Activated CD8-positive, alpha-beta T cell treated with anti-CD3 and anti-CD28 coated beads for 36 hours (primary cell): ENCODE measurements at places on chromosomes 1 and 21. TPM values are rescaled to one million over a fixed set of nuclear protein-coding genes. Genes with fewer than 3 reads are reported as not detected.

GRCh38 chr1:175633801-175634200 lies 109.6 kb downstream of the TNR start:
- H3K27ac ChIP-seq, result no peak overlapping the region
- no peaks in the 10 kb centered on the region for H3K4me1 ChIP-seq
- DNase-seq, result no peak
- peaks cover 4% of the 10 kb centered on the region for H3K27me3 ChIP-seq
- no peak overlapping the region for H3K4me3 ChIP-seq

- H3K27ac ChIP-seq, result peak overlapping the region; percentile 49
- H3K4me3 ChIP-seq, result no peak overlapping the region
- DNase-seq, result peak; percentile 24
- peaks cover 19% of the 10 kb centered on the region for H3K4me1 ChIP-seq
Observed at GRCh38 chr1:193141804-193142203, 20.0 kb downstream of the CDC73 start.

DNA sequence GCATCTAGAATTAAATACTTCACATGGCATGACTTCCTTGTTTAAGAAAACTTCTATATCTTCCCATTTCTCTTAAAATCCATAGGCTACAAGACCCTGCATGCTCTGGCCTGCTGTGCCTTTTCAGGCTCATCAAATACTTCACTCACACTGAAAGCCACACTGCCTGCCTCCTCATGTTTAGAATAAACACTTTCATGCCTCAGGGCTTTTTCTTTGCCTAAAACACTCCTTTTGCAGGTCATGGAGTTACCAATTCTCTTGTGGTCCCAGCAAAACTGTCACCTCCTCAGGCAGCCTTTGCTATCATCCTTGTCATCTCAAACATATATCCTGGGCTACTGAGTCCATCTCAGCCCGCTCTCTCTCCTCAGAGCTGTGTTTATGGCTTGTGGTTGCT lies 5.5 kb downstream of the SGIP1 start:
- no peak for DNase-seq
- H3K4me1 ChIP-seq, result no peaks in the 10 kb centered on the region
- H3K27me3 ChIP-seq, result peaks cover 12% of the 10 kb centered on the region
- H3K27ac ChIP-seq, result no peak overlapping the region

DNA sequence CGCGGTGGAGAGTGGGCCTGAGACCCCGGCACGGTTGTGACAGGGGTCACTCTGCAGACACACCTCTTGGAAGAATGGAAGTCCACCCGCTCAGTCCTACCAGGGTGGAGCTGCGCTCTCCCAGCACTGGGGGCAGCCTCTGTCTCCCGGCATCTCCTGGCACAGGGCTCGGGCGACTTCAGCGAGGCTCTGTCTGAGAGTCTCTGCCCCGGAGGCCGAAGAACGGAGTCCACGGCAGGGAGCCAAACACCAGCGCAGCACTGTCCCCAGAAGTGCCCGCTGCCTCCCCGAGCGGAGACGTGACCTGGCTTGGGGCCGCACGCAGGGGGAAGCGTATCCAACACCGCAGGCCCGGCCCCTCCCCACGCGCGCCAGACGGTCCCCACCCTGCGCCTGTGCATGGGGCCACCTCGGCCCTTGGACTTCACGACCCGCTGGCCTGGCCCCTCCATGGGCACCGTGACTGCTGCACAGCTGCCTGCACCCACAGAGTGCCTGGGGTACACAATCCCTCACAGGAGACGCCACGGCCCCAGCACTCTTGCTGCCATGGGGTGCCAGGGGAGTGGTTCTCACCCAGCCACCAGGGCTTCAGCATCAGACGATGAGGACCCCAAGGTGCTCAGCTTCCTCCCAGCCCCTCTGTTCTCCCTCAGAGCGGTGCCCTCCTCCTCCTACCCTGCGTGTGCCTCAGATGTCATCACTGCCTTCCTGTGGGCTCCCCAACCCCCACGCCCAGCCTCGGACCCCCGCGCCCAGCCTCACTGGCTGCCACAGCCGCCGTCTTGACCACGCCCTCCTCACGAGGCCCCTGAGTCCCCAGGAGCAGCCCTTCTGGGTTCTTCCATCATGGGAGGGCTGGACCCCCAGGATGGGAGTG lies 14.9 kb upstream of the RNF223 start:
- no peak overlapping the region for H3K4me3 ChIP-seq
- DNase-seq, result peak; percentile 3
- no peak overlapping the region for H3K27ac ChIP-seq
- no peaks in the 10 kb centered on the region for H3K27me3 ChIP-seq
- H3K4me1 ChIP-seq, result peaks cover 6% of the 10 kb centered on the region

DNA sequence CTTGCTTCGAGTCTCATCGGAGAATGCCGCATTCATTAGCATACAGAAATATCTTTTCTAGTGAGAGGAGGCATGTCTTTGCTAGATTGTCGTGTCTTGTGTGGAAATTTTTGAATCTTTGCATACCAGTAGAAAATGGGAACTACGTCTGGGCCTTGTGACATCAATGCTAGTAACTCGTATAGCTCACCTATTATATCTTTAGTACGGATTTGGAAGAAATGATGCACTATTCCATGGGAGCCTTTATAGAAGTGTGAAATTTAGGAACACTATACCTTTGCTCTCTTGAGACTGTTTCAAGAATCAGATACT lies 835 bp downstream of the UHMK1 start:
- peak overlapping the region; percentile 92 for H3K27ac ChIP-seq
- no peak for DNase-seq
- H3K4me1 ChIP-seq, result peaks cover 41% of the 10 kb centered on the region
- peaks cover 25% of the 10 kb centered on the region for H3K36me3 ChIP-seq

GRCh38 chr1:191546803-191547202 lies 611.5 kb upstream of the RGS18 start:
- no peak overlapping the region for H3K4me3 ChIP-seq
- H3K27me3 ChIP-seq, result no peaks in the 10 kb centered on the region
- no peaks in the 10 kb centered on the region for H3K4me1 ChIP-seq
- DNase-seq, result no peak

DNA sequence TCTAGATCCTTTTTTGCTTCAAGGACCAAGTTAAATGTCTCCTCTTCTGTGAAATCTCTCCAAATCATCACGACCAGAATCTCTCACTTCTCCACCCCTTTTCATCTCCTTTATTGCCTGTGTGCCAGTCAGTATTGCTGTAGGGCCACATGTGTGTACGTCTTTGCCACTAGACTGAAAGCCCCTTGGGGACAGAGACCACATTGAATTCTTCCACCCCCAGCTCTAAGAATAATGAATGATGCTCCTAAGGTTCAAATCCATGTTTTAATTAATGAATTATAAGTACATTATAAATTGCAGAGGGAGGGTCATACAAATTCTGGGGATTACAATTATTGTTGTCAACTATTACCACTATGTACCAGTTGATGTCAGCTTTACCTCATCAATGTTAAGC lies 343.8 kb downstream of the USP25 start:
- H3K4me1 ChIP-seq, result no peaks in the 10 kb centered on the region
- no peaks in the 10 kb centered on the region for H3K36me3 ChIP-seq
- DNase-seq, result no peak
- H3K4me3 ChIP-seq, result no peak overlapping the region

GRCh38 chr1:3831689-3832088 lies 25.3 kb downstream of the CEP104 start:
- peaks cover 13% of the 10 kb centered on the region for H3K36me3 ChIP-seq
- no peaks in the 10 kb centered on the region for H3K27me3 ChIP-seq
- no peak overlapping the region for H3K27ac ChIP-seq
- DNase-seq, result no peak

DNA sequence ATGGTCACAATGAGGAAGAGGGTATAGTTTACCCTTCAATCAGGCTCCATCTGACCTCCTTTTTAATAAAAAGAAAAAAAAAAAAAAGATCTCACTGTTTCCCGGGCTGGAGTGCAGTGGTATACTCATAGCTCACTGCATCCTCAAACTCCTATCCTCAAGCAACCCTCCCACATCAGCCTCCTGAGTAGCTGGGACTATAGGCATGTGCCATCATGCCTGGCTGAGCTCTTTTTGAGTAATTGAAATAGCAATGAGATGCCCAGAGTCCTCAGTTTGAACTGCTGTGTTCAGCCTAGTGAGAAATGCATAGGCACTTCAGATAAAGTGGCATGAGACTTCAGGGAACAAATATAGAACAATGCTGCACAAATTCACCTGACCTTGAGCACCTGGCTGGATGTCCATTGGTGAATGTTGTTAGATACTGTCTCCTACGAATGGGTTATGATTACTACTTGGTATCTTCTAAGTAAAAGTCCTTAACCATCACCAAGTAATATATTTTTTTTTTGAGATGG lies 67.6 kb downstream of the NR5A2 start:
- no peak overlapping the region for H3K27ac ChIP-seq
- no peak for DNase-seq
- peaks cover 2% of the 10 kb centered on the region for H3K4me1 ChIP-seq
- no peak overlapping the region for H3K4me3 ChIP-seq

GRCh38 chr1:47189844-47190508 lies at the start of gene PDZK1IP1:
Gene PDZK1IP1 (minus strand): TSS chr1:47190036. CDS start chr1:47189932, 104 bp downstream.
- DNase-seq, result no peak
- no peak within 1 kb of the TSS for H3K4me3 ChIP-seq
- no peaks in the 10 kb centered on the region for H3K36me3 ChIP-seq
- H3K4me1 ChIP-seq, result no peaks in the 10 kb centered on the region
- no peak within 1 kb of the TSS for H3K27ac ChIP-seq

DNA sequence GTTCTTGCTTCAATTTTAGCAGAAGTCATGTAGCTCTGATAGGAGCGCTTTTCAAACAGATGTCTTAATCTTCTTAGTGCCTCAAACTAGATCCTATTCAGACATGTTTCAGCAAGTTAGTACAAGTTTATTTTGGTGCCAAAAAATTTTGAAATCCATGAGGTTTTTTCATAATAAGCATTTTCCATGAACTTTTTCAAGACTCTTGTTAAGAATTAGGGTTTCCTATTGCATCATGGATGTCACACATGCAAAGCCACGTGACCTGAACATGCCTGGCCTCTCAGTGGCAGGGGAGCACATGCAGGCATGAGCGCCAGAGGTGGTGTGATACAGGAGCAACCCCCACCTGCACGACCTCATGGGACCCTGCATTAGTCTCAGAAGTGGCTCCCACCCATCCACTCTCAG lies 67.6 kb downstream of the POFUT2 start:
- DNase-seq, result no peak
- H3K4me1 ChIP-seq, result peaks cover 6% of the 10 kb centered on the region
- no peak overlapping the region for H3K27ac ChIP-seq
- H3K27me3 ChIP-seq, result no peaks in the 10 kb centered on the region
- H3K4me3 ChIP-seq, result no peak overlapping the region
- peaks cover 28% of the 10 kb centered on the region for H3K36me3 ChIP-seq

GRCh38 chr21:17911628-17912027 lies 92.5 kb upstream of the C21orf91 start:
- H3K27me3 ChIP-seq, result peaks cover 3% of the 10 kb centered on the region
- H3K27ac ChIP-seq, result no peak overlapping the region
- no peaks in the 10 kb centered on the region for H3K4me1 ChIP-seq
- no peak overlapping the region for H3K4me3 ChIP-seq

- no peaks in the 10 kb centered on the region for H3K36me3 ChIP-seq
- peaks cover 5% of the 10 kb centered on the region for H3K4me1 ChIP-seq
- H3K27ac ChIP-seq, result no peak overlapping the region
- no peak for DNase-seq
- H3K4me3 ChIP-seq, result no peak overlapping the region
Observed at GRCh38 chr1:4792565-4792964, 138.2 kb downstream of the AJAP1 start.

DNA sequence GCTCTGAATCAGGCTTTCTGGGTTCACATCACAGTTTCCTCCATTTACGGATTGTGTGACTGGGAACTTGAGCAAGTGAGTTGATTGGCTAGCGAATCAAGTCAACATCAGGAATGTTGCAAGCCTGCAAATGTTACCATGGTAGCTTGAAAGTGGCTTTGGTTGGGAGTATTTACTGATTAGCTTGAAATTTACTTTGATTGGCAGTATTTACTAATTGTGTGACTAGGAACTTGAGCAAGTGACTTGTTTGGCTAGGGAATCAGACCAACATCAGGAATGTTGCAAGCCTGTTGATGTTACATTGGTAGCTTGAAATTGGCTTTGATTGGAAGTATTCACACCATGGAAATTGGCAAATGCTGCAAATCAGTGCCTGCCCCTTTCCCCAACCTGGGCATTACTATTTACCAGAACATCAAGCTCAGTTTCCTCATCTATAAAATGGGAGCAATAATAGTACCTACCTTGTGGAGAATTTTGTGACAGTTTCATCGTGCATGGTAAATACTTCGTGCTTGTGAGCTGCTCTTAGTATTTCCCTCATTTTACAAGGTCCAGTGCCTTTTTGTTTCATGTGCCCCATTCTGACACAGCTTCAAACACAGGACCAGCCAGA lies 23.1 kb upstream of the B3GALNT2 start:
- no peak overlapping the region for H3K27ac ChIP-seq
- H3K36me3 ChIP-seq, result no peaks in the 10 kb centered on the region
- no peak overlapping the region for H3K4me3 ChIP-seq
- DNase-seq, result no peak

- no peak overlapping the region for H3K27ac ChIP-seq
- H3K4me1 ChIP-seq, result no peaks in the 10 kb centered on the region
- DNase-seq, result no peak
- H3K36me3 ChIP-seq, result no peaks in the 10 kb centered on the region
- H3K4me3 ChIP-seq, result no peak overlapping the region
- H3K27me3 ChIP-seq, result no peaks in the 10 kb centered on the region
Observed at GRCh38 chr21:31772674-31773555, 41.0 kb upstream of the SCAF4 start.

DNA sequence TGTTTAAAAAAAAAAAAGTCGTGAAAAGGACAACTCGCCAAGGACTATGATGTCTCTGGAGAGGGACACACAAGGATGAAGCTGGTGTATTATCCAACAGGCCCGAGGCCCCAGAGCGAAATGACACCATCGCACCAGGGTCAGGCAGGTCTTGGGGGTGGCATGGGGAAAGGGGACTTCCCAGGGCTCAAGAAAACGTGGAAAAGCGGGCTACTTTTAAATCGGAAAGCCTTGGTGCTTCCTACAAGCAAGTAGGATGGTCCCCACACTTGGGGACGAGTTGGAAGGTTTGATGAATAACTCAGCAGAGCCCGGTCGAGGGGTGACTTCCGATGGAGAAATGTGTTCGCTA lies 505 bp upstream of the GNPAT start:
- DNase-seq, result no peak
- H3K27ac ChIP-seq, result peak overlapping the region; percentile 98
- H3K4me1 ChIP-seq, result peaks cover 59% of the 10 kb centered on the region
- peak overlapping the region; percentile 99 for H3K4me3 ChIP-seq
- no peaks in the 10 kb centered on the region for H3K27me3 ChIP-seq

GRCh38 chr1:18957532-18958300 lies 1.2 kb upstream of the IFFO2 start:
- peaks cover 4% of the 10 kb centered on the region for H3K36me3 ChIP-seq
- H3K27ac ChIP-seq, result peak overlapping the region; percentile 85
- no peaks in the 10 kb centered on the region for H3K27me3 ChIP-seq
- peak overlapping the region; percentile 81 for H3K4me3 ChIP-seq
- DNase-seq, result no peak
- peaks cover 44% of the 10 kb centered on the region for H3K4me1 ChIP-seq

GRCh38 chr1:161209790-161210409 lies 5.2 kb upstream of the FCER1G start:
- peaks cover 66% of the 10 kb centered on the region for H3K36me3 ChIP-seq
- H3K4me3 ChIP-seq, result no peak overlapping the region
- peak; percentile 87 for DNase-seq
- H3K27me3 ChIP-seq, result no peaks in the 10 kb centered on the region
- peaks cover 32% of the 10 kb centered on the region for H3K4me1 ChIP-seq
- peak overlapping the region; percentile 70 for H3K27ac ChIP-seq

AHDC1 gene
- 27.6 TPM for total RNA-seq

TRIM63 gene
- not detected for total RNA-seq

AADACL3 gene
- total RNA-seq, result not detected

IQCC gene
- 4.2 TPM for total RNA-seq

IFNLR1 gene
- total RNA-seq, result 4.8 TPM

DCDC2B gene
- total RNA-seq, result not detected

CGN gene
- total RNA-seq, result 1.9 TPM

FCAMR gene
- not detected for total RNA-seq

PGLYRP3 gene
- not detected for total RNA-seq

HAPLN2 gene
- not detected for total RNA-seq

AIM2 gene
- total RNA-seq, result 6.7 TPM

TAS1R2 gene
- total RNA-seq, result not detected
